ENCODE measurements at places on chromosomes 4 and X.

DNA sequence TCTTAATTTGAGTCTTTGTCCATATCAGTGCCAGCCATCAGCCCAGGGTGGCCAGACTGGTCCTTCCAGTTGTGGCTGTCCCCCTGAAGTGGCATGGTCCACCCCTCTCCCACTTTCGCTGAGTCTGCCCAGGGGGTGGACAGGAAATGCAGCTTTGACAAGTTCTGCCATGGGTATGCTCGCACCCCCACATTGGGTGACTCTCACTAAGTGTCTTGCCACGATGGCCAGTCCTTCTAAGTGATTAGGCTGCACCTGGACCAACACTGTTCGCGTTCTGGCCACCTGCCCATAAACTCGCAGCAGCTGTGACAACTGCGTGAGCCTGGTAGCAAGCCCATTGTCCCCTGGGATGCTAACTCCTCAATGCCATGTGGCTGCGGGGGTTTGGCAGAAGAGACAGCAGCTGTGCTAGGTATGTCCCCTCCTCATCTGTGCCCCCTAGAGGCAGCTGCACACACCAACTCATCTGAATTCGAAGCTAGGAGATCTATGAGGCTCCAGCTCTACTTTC is 10.0 kb upstream of the LNX1 start:
- no peak for DNase-seq

DNA sequence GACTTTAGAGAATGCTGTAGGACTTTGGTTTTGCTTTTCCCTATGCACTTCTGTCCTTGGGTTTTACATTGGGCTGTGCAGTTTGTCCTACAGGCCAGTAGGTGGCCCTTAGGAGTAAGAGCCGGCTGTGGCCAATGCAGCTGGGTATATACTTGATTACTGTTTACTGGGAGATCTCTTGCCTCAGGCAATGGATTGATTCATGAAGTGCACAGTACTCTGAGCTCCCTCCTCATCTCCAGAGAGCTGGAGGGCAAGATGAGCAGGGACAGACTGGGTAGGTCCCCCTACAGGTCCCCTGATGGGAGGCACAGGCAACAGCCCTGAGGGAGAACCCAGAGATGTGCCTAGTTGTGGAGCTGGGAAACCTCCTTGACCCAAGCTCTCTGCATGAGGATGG is 103.8 kb upstream of the QRFPR start:
- DNase-seq = no peak

GRCh38 chr4:139666735-139667281 is 1.2 kb downstream of the MGST2 start:
- DNase-seq = no peak

- no peak for DNase-seq
These were observed 28.0 kb downstream of the MSX1 start for GRCh38 chr4:4887426-4887825.

- DNase-seq = peak; percentile 38
These were observed at the start of gene TRIM61 for GRCh38 chr4:164977243-164978164. TRIM61 (minus strand) TSS chr4:164977657; CDS start chr4:164970002, 7,655 bp downstream.

DNA sequence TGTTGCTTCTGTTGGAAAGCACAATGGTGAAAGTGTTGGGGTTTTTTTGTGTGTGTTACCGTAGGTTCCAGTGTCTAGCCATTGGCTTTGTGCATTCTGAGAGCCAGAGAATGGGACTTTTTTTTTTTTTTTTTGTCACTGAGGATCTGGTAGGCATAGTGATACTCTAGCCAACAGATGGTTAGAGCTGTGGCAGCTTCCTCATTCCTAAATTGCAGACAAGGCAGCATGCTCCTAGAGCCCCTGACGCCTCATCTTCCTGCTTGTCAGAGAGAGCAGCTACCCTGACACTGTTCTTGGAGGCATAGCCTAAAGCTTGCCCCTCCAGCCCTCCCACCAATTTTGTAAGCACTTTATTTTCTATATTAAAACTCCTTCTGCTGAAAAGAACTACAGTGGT is 27.0 kb downstream of the ARHGEF9 start:
- no peak for DNase-seq

DNA sequence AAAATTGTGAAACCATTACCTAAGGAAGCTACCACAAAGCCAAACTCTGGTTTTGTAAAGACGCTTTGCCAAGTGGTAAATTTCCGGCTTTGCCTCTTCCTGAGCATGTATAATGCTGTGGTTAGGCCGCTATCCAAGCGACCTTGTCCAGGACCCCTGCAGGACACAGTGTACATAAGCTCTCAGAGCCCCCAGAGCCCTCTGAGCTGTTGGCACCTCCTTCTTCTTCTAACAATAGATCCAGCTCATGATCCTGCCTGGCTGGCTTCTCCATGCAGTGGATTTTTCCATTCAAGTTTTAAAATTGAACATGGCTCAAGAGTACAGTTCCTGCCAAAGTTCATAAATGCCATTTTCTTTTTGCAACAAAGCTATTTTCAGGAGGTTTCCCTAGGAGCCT is 326.7 kb downstream of the MAPK10 start:
- no peak for DNase-seq

DNA sequence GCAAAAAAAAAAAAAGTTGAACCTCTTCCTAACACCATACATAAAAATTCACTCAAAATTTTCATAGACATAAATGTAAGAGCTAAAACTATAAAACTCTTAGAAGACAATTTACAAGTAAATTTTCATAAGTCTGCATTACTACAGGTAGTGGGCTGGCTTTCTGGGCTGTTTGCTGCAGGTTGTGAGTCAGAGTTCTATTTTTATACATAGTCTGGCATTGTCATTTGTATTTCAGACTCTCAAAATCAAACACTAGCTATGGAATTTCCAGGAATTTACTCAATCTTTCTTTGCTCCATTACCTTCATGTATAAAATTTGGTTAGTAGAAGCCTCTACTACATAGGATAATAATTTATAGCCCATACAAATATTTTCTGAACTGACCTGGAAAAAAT is 227.2 kb downstream of the COX18 start:
- no peak for DNase-seq

- DNase-seq = no peak
These were observed 199.8 kb downstream of the CAMK2D start for GRCh38 chr4:113561758-113562157.

- DNase-seq = no peak
These were observed 37.3 kb upstream of the RASL11B start for GRCh38 chr4:52824603-52825459.

GRCh38 chr4:184815046-184815877 is 10.5 kb downstream of the ACSL1 start:
- DNase-seq = no peak

GRCh38 chrX:11423362-11423818 is 130.2 kb downstream of the AMELX start:
- DNase-seq = no peak

DNA sequence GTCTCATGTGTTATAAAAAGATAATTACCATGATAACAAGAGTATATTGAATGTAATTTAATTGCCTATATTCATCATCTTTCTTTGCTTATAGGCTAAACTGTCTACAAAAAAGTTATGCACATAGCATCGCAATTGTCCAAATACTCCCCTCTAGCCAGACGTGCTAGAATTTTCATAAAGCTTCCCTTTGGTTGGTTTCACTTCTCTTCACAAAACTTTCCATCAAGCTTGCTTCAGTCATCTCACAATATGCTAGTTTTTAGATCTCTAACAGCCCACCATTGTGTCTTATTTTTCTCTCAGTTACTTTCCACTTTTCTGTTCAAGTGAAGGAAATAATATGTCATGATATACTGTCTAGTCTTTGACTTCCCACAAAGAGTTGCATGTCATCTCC is 448.3 kb upstream of the SPANXN1 start:
- no peak for DNase-seq

DNA sequence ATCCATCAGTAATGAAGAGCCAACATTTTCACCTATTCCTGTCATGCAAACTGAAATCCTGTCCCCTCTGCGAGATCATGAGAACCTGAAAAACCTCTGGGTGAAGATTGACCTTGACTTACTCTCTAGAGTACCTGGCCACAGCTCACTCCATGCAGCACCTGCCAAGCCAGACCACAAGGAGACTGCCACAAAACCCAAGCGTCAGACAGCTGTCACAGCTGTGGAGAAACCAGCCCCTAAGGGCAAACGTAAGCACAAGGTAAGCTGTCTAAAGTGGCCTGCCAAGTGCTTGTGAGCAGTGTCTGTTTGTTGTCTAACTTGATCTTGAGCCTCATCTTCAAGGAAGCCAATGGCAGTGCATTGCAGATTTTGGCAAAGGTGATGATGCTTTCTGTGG is 455.9 kb downstream of the AFF2 start:
- DNase-seq = no peak

DNA sequence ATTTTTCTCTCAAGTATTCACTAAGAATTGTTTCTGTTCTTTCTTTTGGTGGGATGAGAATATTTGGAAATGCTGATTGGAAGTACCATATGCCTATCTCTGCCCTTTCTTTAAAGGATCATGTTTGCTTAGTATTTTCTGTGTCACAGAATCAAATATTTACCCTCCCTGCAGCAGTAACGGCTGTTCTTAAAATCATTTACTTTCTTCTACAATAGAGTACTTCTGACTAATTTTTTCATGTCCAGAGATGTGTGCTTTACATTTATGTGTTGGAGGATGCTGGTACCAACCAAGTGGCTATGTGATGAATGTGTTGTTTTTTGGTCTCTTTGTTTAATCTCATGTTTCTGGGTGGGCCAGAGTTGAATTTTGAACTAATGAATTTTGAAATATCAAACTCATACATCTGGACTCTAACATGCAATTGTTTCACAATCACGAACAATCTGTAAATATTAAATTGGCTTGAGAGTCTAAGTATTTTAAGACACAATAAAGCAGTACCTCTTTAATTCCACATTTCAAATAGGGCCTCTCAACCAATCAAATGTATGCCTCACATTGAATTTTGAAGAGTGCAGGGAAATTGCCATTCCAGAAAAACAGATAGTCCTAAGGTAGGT is 59.4 kb upstream of the ARSJ start:
- no peak for DNase-seq

DNA sequence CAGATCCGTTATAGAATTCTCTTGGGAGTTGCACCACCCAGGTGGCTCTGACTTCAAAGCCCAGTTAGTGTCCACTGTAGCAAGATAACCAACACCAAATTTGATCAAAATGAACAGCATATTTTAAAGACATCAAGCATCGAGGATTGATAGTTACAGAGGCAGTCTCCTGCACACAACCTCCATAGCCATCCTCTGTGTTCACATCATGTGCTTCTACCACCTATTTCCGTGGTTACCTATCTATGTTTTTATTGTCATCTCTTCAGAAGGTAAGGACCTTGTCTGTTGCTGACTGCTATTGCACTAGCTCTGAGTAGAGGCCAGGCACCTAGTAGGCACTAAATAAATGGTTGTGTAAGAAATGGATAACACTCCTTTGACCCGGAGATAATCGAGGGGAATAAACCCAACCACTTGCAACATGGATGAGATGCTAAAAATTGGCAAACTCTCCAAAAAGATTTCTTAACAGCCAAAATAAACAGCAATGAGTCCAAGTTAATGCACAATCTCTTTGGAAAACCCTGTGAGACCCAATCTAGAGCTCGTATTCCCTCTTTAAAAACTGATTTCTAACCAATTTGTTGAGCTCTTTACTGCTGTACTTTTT is 14.7 kb upstream of the C1QTNF7 start:
- no peak for DNase-seq

DNA sequence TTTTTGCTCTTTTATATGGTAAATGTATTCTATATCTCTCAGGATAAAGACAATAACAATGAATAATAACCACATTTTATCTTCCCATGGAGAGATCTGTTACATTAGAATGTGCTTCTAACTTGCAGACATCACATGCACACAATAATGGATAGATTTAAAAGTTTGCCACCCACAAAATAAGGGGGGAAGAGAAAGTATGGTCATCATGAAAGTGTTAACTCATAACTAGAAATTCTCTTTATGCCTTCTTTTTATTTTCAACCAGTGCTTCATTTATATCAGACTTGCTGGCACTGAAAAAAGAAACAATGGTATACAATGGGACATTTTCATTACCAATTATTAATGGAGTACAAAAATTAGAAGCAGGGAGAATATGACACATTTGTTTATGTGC is 470.0 kb downstream of the FAT4 start:
- no peak for DNase-seq

DNA sequence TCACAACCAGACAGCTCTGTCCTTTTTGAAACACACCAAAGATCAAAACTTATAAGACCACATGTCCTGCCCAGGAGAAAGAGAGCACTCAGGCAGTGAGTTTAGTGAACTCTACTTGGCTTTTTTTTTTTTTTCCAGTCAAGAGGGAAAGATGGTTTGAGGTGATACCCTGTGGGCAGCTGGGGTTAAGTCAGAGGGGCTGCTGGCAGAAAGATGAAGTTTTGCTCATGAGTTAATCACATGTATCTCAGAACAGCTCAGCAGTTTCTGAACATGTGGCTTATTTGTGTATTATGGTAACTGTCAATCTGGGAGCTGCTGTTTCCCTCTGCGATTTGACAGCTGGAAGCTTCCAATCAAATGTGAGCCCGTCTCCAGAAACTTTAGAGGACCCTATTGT is 56.4 kb upstream of the MAP3K15 start:
- no peak for DNase-seq

- no peak for DNase-seq
These were observed 149.0 kb upstream of the STX18 start for GRCh38 chr4:4690854-4691253.

- no peak for DNase-seq
These were observed 69.4 kb downstream of the RWDD4 start for GRCh38 chr4:183589461-183590099.

DNA sequence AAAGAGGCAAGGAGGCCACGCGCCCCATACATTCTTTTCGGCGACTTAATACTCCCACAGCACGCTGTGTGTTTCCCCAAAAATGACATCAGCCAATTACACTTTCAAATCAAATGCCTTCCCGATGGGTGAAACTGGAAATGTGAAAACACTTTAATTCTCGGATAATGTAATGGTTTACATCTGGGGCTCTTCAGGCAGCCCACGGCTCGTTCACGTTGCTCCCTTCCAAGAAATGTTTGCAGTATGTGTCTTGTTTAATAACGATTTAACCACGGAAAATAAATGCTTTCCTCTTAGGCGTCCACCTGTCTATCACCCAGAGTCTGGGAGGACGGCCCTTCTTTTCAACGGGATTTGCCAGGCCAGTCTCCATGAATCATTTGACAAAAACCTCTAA is 272.5 kb downstream of the SHOX start:
- DNase-seq = no peak

DNA sequence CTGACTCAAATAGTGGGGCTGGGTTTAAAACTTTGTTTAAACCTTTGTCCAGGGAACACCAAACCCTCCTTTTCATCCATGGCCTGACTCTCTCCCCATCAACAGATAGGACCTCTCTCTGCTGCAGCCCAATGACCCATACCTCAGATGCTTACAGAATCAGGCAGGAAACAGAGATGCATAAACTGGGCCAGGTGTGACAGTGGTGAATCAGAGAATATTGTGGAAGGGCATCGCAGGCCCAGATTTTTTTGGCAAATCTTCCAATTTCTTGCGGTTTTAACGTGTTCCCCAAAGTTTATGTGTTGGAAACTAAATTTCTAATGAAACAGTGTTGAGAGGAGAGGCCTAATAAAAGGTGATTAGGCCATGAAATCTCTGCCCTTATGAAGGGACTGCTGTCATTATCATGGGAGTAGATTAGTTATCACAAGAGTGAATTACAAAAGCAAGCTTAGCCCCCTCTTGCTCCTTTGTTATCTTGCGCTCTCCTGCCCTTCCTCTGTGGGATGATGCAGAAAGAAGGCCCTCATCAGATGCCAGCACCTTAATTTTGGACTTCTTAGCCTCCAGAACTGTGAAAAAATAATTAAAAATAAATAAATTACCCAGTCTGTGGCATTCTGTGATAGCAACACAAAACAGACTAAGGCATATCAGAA is 82.8 kb downstream of the STK32B start:
- DNase-seq = no peak

- no peak for DNase-seq
These were observed 33.3 kb upstream of the TLL1 start for GRCh38 chr4:165839615-165840333.

- DNase-seq = no peak
These were observed 31.8 kb upstream of the ZCCHC13 start for GRCh38 chrX:74272230-74272629.
